Left hindlimb (tissue), 1 donor: ENCODE measurements at places on chromosomes 7 and 10.

GRCh38 chr7:44891372-44891771 lies 6.0 kb upstream of the PURB start:
- DNase-seq, result no peak

DNA sequence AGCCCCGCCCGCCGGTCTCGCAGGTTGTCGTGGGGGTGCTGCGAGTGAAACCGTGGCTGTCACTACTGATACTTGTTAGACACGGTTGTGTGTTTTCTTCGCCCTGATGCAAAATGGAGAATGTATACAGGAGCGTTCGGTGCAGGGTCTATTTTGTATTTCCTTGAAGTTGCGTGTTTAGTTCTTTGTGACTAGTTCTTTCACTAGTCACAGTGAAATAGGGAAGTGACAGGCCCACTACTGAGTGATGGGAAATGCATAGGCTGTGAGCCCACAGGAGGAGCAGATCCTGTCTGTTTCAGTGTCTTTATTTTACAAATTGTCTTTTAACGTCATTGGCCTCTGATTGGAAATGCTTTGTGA lies 675 bp downstream of the ABRAXAS2 start:
- DNase-seq, result no peak

- no peak for DNase-seq
These were observed 37.7 kb downstream of the SNX13 start for GRCh38 chr7:17902599-17902998.

GRCh38 chr10:74718208-74718607 lies 108.2 kb upstream of the KAT6B start:
- DNase-seq, result no peak

DNA sequence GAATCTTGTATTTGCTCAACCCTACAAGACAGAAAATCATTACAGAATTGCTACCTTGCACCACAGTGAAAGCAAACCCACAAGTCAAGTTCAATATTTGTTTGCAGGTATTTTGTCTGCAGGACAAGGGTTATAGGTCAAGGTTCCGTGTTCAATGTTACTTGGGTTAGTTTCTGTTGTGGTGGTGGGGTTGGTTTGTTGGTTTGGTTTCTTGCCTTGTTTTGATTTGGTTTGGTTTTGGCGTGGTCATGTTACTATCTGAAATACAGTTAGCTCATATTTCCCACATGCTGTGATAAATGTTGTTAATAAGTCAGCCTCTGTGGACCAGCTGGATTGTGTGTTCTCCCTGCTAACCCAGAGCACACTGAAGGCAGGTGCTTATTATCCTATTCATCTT lies 75.6 kb upstream of the INSIG1 start:
- DNase-seq, result no peak

- DNase-seq, result peak; percentile 30
These were observed 46.1 kb upstream of the EXOC6 start for GRCh38 chr10:92801978-92802872.

DNA sequence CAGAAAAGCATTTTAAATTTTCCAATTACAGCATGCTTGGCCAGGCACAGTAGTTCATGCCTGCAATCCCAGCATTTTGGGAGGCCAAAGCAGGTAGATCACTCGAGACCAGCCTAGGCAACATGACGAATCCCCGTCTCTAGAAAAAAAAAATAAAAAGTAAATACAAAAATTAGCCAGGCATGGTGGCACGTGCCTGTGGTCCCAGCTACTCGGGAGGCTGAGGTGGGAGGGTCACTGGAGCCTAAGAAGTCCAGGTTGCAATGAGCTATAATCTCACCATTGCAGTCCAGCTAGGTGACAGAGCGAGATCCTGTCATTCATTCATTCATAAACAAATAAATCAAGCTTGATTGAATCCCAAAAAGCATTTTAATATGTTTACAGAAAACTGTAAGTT lies 234.9 kb downstream of the PARD3 start:
- DNase-seq, result no peak

DNA sequence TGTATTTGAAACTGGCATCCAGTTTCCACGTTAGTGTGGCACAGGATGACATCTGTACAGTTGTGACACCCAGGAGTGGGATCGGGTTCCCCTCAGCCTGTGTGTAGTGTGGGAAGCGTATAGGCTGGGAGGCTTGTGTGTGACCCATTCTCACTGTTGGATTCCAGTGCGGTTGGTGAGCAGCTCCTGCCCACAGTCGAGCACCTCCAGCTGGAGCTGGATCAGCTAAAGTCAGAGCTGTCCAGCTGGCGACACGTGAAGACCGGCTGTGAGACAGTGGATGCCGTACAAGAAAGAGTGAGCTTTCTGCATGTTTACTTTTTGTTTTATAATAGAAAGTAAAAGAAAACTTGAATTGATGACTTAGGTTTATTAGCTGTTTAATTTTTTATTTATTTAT lies 18.7 kb upstream of the GET4 start:
- no peak for DNase-seq

GRCh38 chr7:124924906-124925305 lies 4.7 kb downstream of the POT1 start:
- no peak for DNase-seq

DNA sequence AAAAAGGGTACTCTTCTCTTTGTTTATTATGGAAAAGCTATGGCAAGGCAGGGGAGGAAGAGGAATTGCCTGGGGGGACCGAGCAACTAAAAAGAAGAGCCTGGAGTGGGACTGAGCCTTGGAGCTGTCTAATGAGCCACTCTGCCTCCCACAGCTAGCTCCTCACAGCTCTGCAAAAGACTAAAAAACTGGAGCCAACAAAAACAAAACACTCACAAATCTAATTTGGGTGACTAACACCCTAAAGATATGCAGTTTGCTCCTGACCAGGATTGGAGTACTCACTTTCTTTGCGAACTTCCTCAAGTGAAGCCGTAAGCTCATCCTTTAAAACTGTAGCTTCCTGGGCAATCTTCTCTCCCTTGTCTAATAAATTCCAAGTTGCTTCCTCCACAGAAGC lies 89.4 kb downstream of the CTNNA3 start:
- no peak for DNase-seq

DNA sequence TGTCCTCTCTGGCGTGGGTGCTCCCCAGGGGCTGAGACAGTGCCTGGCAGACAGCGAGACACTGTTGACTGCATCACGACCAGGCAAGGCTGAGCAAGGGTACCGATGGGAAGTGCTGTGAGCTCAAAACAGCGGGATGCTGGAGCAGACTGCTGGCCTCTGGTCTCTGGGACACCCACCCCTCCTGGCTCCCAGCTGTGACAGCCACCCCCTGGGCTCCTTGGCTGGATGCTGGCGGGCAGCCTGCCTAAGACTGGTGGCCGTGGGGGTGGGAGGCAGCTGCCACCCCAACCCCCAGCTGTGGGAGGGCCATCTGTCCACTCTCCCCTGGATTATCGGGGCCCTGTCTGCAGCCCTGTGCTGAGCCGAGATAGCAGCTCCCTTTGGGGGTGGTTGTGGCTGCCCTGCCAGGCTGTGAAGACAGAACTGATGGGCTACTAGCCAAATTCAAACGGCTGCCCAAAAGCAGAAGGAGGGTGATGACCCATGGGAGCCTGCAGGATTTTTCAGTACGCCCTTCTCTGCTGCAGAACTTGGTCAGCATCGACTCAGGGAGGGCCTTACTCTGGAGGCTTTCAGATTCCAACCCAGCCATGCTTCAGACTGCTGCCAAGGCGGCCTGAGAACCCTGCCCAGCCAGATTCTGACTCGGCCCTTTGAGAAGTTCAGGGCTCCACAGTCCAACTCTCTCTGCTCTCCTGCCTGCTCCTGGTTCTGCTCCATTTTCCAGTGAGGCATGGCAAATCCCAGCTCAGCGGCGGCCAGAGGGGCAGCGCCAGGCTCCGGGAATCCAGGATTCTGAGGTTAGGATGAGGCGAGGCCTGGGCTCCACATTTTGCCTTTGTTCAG lies 125.3 kb downstream of the NEURL1 start:
- peak; percentile 83 for DNase-seq

DNA sequence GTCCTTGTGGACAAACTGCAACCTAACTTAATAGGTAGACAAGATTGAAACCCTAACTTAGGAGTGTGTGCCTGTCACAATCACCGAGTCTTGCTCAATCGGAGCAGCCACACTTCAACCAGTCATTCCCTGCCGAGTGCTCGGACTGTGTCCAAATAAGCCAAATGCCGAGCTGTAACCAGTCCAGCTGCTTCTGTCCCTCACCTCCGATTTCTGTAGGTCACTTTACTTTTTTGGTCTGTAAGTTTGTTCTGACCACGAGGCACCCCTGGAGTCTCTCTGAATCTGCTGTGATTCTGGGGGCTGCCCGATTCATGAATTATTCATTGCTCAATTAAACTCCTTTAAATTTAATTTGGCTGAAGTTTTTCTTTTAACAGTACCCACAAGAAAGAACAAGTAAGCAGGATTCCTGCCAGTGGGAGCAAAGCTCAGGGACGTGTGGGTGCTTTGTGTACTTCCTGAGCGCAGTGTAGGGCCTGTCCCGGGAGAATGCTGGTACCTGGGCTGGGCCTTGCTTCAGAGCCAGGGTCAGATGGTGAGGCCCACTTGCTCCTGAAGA lies 140.1 kb downstream of the ACTR3B start:
- DNase-seq, result no peak

DNA sequence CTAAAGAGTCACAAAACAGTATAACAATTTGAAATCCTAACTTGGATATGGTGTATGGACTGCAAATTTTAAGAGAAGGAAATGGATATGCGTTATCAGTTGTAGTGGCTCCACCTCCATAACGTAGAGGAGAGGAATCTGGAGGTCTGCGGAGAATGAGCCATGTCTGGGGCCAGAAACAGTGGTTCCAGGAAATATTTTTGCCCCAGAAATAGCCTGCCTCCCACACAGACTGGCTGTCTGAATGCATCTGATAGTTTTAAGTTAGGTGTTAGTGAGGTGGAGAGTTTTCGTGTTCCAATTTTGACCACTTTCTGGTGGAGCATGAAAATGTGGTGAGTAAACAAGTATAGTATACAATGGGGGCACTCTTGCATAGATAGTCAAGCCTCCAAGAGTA lies 1.6 kb downstream of the PHTF2 start:
- no peak for DNase-seq
